Dermis blood vessel endothelial cell (primary cell): ENCODE measurements at places on chromosomes 7 and 10.

DNA sequence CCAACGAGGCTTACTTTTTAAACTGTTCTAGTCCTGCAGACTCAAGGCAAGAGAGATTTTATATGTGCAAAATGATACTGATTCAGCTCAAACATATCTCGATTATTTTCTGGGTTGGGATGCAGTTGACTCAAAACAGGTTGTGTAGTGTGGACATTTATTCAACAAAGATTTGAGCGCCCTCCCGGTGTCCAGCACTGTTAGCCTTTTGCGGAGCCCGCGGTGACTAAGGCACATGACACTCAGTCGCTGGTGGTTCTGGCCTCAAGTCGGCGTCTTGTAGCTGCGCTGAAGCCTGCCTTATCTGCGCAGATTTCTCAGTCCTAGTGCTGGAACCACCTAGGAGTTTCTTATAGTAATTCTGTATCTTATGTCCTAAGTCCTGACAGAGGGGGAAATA, 938 bp upstream of the CADPS2 start:
- peak; percentile 90 for DNase-seq

GRCh38 chr10:62689712-62690111, 114.8 kb upstream of the ADO start:
- DNase-seq = peak; percentile 72

DNA sequence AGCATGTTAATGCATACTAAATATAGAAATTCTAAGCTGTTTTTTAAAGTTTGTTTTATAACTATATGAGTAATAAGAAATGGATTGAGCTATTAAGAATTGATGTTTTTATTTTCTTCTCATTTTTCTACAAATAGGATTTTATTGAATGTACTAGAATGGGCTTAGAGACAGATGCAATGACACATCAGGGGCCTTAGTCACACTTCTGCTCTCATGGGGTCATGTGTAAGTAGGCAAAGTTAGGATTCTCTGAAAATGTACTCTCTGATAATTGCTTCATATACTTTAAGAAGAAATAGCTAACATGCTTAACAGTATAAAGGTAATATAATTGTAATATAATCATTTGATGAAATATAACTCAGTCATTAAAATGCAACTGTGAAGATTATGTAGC, 154.6 kb downstream of the ZNF438 start:
- no peak for DNase-seq

GRCh38 chr10:28959850-28960501, 282.7 kb downstream of the BAMBI start:
- no peak for DNase-seq

GRCh38 chr7:4074407-4074806, 607.7 kb upstream of the FOXK1 start:
- DNase-seq = no peak

DNA sequence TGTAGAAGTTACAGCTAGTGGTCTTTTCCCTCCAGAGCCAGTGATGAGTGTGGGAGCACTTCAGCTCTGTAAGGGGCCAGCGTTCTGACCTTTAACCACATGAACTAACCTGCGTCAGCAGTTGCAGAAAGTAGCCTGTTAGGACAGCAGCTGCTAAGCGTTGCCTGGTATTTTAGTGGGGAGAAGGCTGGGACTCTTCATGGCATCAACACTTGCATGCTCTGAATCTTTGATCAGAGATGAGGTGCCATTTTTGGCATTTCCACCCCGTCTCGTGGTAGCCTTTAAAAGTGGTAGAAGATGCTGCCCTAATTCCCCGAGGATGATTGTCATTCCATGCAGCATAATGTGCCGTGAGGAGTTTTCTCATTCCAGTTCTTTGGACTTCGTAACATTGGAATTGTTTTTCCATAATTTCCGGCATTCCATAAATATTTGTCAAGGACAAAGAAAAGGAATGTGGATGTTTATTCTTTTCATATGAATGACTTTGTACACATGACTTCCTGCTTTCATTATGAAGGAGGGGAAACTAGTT, 92.2 kb downstream of the AVL9 start:
- DNase-seq = peak; percentile 85

GRCh38 chr7:137994216-137994615, 7.7 kb downstream of the CREB3L2 start:
- no peak for DNase-seq

GRCh38 chr7:140972876-140973829, 41.6 kb downstream of the MRPS33 start:
- DNase-seq = no peak

DNA sequence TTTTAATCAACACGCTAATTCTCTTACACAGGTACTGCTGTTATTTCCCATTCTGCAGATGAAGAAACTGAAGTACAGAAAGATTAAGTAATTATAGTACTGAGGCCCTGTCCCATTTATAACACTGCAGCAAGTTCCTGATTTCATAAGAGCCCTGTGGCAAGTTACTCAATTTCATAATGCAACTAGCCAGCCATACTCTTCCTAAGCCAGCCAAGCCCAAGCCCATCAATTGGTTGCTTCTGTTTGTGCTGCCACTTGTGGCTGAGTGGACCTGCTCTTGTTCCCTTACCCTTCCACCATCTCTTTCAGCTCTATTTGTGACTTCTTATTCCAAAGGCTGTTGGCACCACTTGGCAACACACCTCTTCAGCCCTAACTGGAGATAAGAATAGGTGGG, 19.7 kb upstream of the PRPF18 start:
- DNase-seq = no peak

GRCh38 chr10:17873946-17874345, 64.8 kb downstream of the MRC1 start:
- no peak for DNase-seq

DNA sequence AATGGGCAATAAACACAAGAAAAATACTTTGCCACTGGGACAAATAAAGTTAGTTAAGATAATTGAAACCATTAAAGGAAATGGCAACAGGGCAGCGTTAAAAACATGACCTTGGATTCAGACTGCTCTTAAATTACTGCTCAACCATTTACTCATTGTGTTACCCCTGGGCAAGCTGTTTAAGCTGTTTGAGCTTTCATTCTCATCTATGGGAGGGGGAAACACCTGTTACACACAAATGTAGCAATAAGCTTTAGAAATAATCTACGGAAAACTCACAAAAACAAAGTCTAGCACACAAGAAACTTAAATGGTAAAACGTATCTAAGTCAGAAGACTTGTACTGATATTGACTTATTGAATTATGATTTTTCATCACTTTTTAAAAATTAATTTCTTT, 137.1 kb downstream of the KMT2E start:
- peak; percentile 54 for DNase-seq

DNA sequence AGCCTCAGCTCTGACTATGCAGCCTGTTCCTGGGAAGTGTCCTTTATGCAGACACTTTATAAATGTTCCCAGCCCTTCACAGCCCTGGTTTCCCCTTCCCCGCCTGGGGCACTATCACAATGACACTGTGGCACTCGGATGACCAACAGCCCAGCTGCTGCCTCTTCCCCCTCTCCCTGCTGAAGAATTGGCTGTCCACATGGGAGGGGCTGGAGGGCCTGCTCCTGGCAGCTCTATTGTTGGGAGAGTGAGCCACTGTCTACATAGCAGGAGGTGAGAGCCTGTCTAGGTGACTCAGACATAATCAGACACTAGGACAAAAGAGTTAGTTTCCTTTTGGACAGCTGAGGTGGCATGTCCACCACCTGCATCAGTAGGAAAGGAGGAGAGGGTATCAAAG, 437.5 kb downstream of the PLXNA4 start:
- peak; percentile 62 for DNase-seq

- no peak for DNase-seq
These were observed 455.4 kb upstream of the C7orf33 start for GRCh38 chr7:148135116-148135515.

DNA sequence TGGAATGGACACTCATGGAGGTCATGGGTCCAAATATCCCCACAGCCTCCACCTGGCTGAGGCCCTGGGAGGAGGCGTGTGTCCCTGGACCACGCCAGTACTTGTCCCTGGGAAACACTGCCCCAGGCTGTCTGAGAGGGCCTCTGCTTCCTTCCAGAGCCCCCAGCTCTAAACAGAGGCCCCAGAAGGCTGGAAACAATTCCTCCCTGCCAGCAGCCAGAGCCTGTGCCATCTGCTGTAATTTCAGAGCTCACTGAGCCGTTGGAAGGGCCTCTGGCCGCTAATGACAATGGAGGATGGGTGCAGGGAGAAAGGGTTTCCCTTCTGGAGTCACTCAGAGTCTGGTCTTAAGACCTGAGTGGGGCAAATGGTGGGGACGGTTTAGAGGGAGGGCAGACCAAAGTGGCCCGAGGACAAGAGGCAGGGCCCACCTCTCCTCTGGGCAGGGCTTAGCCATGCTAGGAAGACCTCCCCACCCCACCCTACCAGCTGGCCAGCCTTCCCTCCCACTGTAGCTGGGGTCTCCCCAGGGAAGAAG, 7.1 kb downstream of the CHAT start:
- no peak for DNase-seq

DNA sequence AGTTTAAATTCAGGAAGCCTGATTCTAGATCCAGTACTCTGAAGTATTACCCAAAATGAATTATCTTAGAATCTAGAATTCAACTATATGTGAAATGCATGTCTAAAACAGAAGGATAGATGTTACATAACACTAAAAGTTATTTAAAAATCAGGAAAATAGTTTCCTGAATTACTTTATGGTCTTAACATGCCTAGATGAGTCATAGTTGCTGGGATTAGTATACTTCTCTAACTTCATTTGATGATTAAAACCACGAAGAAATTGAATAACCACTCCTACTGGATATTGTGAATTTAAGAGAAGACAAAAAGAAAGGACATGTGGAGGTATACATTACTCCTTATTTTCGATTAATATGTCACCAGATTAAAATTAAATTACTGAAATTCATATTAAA, 65.5 kb downstream of the ATAD1 start:
- peak; percentile 27 for DNase-seq

GRCh38 chr10:59135275-59135674, 41.2 kb upstream of the PHYHIPL start:
- no peak for DNase-seq

DNA sequence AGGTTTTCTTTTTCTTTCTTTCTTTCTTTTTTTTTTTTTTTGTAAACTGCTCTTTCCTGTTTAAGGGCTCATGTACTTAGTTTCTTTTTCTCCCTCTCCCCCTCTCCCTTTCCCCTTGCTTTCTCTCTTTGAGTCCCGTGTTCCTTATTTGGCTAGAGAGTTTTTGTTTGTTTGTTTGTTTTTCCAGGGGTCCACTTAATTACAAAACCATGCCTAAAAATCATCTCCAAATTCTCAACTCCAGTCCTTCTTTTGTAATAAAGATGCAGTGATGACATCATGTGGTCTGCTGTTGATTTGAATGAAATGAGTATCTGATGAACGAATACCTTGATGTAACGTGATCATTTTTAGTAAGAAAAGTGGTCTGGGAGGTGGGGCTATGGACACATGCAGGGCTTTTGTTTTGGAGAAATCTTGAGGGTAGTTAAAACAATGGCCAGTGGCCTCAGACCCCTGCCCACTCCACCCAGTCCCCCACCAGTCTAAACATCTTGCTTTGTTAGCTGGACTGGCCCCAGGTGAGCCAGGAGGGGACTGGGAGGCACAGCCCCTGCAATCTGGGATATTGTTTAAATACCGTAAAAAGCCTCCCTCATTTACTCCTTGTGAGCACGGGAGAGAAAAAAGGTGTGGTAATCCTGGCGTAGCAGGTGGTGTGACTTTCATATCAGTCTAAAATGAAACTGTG, 165.7 kb downstream of the LRMDA start:
- DNase-seq = no peak

- DNase-seq = no peak
These were observed 76.1 kb downstream of the SKIDA1 start for GRCh38 chr10:21449288-21449966.

DNA sequence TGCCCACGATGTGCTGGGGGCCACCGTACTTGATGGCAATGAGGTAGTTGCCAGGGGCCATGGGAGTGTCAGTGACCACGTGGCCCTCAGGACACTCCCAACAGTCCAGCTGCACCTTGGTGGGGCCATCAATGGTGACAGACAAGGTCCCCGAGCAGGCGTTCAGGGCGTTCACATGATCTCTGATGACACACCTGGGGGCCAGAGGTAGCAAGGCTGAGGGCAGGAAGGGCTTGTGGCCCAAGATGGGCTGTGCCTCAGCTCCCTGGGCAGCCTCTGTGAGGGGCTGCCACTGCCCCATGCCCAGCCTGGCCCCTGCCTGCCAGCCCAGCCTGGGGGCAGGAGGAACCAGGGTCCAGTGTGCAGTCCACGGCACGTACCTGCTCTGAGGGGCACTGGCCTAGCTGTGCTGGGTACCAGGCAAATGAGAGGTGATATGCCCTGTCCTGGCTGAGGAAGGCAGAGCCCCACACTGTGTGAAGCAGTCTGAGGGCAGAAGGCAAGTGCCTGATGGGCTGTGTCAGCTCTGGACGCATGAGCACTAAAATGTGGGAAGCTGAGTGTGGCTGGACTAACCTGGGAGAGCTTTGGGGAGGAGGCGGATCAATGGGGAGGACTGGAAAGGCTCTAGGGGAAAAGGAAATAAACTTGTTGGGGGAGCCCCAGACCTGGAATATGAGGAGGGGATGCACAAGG, 3.5 kb upstream of the KCP start:
- no peak for DNase-seq

GRCh38 chr7:70743531-70744325, 388.2 kb upstream of the GALNT17 start:
- no peak for DNase-seq

- no peak for DNase-seq
These were observed 42.5 kb downstream of the VCL start for GRCh38 chr10:74040200-74041126.

GRCh38 chr10:12631787-12632562, 282.6 kb downstream of the CAMK1D start:
- DNase-seq = no peak

DNA sequence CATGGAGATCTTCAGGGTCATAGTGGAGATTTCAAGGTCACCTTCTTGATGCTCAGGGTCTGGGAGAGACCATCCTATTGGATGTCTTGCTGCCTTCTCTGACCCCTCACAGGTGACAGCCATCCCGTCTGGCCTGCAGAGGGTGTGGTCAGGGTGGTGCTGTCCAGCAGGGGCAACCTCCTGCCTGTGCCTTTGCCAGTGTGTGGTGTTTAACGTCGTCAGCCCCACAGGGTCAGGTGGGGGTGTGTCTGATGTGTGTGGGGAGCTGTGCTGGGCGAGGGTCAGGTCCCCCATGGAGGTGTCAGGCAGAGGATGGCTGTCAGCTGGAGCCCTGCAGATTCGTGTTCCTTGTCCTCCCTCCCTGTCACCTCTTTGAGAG, 16.5 kb downstream of the ADCY1 start:
- no peak for DNase-seq

DNA sequence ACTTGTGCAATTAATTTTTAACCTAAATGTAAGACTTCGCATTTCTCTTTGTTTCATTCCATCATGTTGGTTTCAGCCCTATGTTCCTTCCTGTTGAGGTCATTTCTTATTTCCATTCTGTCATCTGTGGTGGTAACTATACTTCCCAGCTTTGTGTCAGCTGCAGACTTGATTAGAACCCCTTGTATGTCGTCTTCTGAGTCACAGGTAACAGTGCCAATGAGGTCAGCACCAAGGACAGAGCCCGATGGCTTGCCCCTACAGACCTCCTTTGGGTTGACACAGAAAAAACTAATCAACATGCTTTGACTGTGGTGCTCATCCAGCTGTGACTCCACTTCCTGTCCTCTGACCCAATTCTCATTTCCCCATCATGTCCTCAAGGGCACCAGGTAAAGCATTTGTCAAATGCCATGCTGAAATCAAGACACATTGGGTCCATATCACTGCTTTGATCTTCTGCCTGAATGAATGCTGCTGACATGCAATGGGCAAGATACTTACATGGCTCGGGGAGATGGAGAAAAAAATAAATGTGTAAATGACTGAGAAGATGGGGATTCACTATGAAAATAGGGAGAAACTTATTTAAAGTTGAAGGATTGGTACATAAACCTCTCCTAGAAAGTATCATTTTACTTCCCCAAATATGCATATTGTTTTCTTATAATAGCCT, 25.6 kb upstream of the CRTAC1 start:
- peak; percentile 32 for DNase-seq
